Erythroblast (primary cell): ENCODE measurements at places on chromosomes 16 and 17.

DNA sequence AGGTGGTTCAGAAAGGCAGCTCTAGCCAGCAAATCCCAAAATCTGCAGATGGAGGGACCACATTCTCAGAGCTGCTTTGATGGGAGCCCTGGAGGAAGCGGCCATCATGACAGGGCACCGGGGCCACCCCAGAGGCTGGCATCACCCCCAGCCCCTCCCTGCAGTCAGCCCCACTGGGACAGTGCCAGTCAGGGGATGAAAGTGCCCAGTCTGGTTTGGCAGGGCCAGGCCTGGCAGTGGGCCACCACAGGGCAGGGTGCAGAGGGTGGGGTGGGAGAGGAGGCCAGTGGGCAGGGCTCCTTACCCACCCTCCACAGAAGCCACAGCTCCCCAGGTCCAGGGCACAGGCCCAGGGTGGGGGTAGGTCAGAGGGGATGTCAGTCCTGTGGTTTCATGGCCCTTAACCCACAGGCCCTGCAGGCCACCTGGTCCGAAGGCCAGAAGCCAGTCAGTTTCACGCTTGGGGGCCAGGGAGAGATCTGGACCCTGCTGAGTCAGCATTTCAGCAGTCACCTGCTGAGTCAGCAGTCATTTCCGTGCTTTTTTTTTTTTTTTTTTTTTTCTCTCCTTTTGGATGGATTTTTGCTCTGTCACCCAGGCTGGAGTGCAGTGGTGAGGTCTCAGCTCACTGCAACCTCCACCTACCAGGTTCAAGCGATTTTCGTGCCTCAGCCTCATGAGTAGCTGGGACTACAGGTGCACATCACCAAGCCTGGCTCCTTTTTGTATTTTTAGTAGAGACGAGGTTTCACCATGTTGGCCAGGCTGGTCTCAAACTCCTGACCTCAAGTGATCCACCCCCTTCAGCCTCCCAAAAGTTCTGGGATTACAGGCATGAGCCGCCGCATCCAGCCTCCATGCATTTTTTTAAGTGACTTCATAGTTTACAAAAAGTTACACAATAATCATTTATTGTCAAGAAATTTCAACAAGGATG lies 10.4 kb downstream of the SLC25A10 start:
- peak; percentile 53 for DNase-seq

DNA sequence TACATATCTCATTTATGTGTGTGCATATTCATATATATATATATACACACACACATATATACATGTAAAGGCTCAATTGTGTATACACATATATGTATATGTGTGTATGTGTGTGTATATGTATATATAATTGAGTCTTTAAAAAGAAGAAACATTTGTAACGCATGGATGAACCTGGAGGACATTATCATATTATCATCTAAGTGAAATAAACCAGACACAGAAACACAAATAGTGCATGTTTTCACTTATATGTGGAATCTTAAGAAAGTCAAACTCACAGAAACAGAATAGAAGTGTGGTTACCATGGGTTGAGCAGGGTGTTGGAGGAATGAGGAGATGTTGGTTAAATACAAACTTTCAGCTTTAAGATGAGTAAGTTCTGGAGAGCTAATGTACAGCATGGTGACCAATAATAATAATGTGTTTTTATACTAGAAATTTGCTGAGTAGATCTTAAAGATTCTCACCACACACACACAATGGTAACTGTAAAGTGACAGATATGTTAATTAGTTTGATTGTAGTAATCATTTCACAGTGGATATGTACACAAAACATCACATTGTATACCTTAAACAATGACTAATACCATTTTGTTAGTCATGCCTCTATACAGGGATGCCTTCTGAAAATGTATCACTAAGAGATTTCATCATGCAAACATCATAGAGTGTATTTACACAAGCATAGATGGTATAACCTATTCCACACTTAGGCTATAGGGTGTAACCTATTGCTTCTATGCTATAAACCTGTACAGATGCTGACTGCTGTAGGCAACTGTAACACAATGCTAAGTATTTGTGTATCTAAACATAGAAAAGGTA lies 132.6 kb upstream of the CACNG5 start:
- no peak for DNase-seq

DNA sequence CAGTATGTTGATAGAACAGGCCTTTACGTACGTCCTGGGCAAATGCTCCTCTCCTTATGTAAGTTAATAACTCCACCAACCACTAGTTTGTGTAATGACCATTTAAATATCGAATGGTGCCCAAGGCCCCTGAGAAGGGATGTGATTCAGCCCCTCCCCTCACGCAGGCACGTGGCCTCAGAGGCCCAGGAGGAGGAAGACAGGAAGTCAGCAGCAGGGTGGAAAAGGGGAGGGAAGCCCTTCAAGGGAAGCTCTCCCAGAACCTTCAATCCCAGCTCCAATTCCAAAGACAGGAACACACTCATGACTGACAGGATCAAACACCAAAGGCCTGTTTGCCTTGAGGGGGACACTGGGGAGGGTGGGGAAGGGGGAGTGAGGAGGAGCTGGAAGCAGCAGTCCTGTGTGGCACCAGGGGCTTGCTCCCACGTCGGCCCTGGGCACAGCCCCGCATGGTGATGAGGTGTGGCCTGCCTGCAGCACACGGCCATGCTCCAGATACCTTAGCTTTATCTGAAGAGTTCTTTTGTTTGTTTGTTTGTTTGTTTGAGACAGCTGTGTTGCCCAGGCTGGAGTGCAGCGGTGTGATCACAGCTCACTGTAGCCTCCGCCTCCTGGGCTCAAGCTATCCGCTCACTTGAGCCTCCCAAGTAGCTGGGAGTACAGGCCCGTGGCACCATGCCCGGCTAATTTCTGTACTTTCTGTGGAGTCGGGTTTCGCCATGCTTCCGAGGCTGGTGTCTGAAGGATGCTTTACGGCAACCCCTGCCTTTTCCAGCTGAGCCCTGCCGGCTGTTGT lies 105.0 kb downstream of the ZNF778 start:
- DNase-seq, result no peak

DNA sequence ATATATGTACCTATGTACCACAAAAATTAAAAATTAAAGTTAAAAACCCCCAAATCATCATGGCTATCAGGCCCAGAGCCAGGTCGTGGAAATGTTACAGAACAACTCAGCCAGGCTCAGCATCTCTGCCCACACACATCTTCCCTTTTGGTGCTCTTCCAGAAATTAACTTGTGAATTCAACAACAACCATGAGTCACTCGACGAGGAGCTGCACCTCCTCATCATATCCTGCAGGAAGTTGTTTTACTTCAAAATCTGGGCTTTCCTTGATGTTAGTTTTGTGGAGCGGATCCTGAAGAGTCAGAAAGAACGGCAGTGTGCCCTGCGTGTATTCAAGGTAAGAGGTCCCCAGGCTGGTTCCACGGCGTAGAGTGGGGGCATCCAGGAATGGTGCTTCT lies 10.6 kb downstream of the FBXO39 start:
- DNase-seq, result no peak

- no peak for DNase-seq
Measured at GRCh38 chr16:78461496-78462287, 362.2 kb downstream of the WWOX start.

GRCh38 chr17:79742951-79743476 lies 12.3 kb downstream of the ENPP7 start:
- DNase-seq, result no peak

GRCh38 chr16:2473999-2474876 lies 689 bp upstream of the TBC1D24 start:
- DNase-seq, result peak; percentile 74

DNA sequence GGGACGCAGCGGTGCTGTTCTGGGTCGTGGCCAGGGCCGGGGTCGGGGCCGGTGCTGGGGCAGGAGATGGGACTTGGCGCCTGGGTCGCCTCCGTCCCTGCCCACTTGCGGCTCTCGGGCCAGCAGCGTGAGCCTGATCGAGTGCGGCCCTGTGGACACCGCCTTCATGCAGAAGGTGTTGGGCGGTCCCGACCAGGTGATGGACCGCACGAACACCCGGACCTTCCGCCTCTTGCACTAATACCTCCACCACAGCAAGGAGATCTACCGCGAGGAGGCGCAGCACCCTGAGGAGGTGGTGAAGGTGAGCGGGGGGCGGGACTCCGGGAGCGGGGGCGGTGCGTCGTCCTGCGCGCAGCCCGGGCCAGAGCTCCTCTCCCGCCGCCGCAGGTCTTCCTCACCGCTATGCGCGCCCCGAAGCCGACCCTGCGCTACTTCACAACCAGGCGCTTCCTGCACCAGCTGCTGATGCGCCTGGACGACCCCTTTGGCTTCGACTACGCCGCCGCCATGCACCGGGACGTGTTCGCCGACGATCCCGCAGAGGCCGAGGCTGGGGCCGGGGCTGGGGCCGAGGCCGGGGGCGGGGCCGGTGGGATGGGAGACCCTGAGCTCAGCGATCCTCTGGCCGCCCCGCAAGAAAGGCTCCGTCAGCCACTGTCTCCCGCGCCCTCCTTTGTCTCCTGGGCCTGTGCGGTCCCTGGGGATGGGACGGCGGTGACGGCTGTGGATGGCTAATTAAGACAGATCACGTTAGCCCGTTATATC lies 4.5 kb upstream of the HSD17B1 start:
- peak; percentile 57 for DNase-seq

GRCh38 chr17:32783602-32784001 lies 93.3 kb downstream of the MYO1D start:
- DNase-seq, result peak; percentile 79

DNA sequence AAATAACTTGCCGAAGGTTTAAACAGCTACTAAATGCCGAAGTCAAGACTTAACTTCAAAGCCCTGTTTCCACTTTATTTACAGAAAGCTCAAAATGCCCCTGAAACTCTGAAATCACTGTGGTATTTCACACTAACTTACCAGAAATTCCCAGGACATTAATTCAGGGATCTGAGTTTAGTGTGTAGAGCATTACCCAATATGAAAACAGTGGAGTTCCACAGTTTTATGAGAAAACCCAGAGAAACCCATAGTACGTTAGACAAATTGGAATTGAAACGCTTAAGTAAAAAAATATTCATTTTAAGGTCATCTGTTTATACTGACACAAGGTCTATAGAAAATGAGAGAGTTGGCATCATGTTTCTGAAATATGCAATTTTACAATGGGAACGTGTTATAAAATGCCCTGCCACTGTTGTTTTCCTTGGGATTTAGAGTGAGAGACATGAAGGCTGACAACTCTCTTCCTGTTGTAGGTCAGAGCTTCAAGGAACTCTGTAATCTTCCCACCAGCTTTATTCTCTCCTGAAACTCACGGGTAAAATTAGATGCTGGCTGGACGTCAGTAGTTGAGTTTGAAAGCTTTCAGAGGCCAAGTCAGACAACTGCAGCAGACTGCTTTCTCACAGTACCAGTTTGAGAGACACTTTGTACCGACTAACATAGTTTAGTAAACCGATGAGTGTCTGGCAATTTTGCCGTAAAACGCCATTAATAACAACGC lies 139.4 kb upstream of the TBX2 start:
- DNase-seq, result no peak

GRCh38 chr17:67481808-67482207 lies 104.7 kb downstream of the PITPNC1 start:
- DNase-seq, result no peak

GRCh38 chr16:85975451-85975981 lies 76.6 kb downstream of the IRF8 start:
- no peak for DNase-seq

GRCh38 chr17:47252209-47252608 lies 1.4 kb upstream of the ITGB3 start:
- peak; percentile 45 for DNase-seq

GRCh38 chr17:8949061-8949661 lies 16.3 kb downstream of the PIK3R5 start:
- DNase-seq, result no peak

GRCh38 chr17:82283208-82283749 lies 9.8 kb upstream of the CSNK1D start:
- peak; percentile 31 for DNase-seq

DNA sequence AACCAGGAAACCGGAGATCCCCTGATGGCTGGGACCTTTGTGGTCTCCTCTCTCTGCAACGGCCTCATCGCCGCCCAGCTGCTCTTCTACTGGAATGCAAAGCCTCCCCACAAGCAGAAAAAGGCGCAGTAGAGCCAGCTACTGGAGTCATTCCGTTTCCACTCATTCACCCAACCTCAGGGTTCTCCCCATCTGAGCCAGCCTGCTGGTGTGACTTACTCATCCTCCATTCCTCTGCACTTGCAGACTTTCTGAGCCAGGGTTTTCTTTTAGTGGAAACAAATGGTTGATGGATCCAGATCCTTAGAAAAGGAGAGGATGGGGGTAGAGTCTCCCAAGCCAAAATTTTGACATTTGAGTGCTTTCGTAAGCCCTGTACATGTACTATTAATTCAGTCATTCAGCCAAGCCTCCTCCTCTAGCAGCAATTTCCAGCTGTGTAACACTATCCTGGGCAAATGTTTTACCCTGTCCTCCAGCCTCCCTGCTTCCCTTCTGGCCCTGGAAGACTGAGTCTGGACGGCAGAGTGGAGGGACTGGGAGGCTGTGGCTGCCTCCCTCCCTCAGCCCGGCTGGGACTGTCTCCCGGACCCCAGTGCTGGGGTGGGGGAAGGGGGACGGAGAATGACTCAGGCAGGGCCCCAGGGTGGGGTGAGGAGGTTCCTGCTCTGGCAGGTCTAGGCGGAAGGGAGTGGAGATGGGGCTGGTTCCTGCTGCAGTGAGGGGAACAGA lies 2.3 kb downstream of the SOX15 start:
- peak; percentile 50 for DNase-seq

- DNase-seq, result no peak
Measured at GRCh38 chr17:78072961-78073360, 55.6 kb downstream of the TMC6 start.

DNA sequence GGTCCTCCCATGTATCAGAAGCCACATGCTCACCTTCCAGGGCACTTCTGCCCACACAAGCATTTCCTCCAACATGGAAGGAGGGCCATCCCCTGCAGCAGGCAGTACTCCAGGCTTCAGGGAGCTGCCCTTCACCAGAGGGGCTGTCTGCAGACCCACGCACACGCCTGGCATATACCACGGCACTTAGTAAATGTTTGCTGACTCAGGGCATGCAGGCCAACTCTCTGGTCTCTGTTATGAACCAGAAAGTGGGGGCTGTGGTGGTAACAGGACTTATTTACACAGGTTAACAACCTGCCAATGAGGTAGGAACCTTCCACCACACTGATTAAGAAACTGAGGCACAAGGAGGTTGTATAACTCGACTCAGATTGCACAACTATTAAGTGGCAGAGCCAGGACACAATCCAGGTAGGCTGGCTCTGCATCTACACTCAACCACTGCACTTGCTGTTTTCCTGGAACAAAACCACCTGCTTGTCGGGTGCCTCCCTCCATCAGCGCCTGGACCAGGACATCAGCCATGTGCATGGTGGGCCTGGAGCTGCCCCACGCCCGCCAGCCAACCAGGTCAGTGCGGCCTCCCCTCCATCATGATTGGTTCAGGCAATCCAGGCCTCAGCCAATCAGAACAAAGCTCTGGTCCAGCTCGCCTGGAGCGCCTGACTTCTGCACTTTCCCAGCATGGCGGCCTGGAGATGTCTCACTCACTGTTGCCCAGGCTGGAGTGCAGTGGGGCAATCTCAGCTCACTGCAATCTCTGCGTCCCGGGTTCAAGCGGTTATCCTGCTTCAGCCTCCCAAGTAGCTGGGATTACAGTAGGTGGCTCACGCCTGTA lies 19.2 kb downstream of the ACTG1 start:
- no peak for DNase-seq
